ENCODE measurements at places on chromosomes 2 and 18. TPM values are rescaled to one million over a fixed set of nuclear protein-coding genes. Genes with fewer than 3 reads are reported as not detected.

- no peak overlapping the region for H3K27ac ChIP-seq
- no peaks in the 10 kb centered on the region for H3K27me3 ChIP-seq
- DNase-seq, result no peak
- no peaks in the 10 kb centered on the region for H3K36me3 ChIP-seq
These were observed 573.7 kb downstream of the THSD7B start for GRCh38 chr2:137339051-137339450.

Gene EFHD1
- total RNA-seq, result 1.4 TPM

DNA sequence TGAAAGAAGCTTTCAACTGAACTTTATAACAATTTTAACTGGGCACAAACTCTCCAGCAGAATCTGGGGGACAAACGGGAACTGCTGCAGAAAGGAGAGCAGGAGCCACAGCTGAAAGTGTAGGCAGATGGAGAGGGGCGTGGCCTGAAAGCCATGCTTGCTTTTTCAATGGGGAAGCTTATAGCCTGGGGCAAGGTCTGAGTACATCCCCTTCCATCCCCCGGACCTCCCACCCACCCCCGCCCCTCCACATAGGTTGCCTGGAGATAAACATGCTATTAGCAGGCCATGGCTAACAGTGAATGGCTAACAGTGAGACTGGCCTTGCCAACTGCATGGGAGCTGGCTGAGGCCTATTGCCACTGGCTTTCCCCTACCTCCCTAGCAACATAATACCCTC lies 317.9 kb upstream of the TANK start:
- H3K27me3 ChIP-seq, result no peaks in the 10 kb centered on the region
- DNase-seq, result no peak
- no peaks in the 10 kb centered on the region for H3K36me3 ChIP-seq
- H3K4me1 ChIP-seq, result no peaks in the 10 kb centered on the region
- H3K4me3 ChIP-seq, result no peak overlapping the region

Gene EFEMP1
- not detected for total RNA-seq

GRCh38 chr2:50781646-50782045 lies 250.3 kb downstream of the NRXN1 start:
- H3K27ac ChIP-seq, result no peak overlapping the region
- no peaks in the 10 kb centered on the region for H3K36me3 ChIP-seq
- H3K4me1 ChIP-seq, result no peaks in the 10 kb centered on the region
- H3K4me3 ChIP-seq, result no peak overlapping the region
- H3K27me3 ChIP-seq, result peaks cover 10% of the 10 kb centered on the region

GRCh38 chr2:128503399-128504245 lies 185.0 kb upstream of the HS6ST1 start:
- DNase-seq, result no peak
- H3K27me3 ChIP-seq, result no peaks in the 10 kb centered on the region
- no peaks in the 10 kb centered on the region for H3K4me1 ChIP-seq
- H3K36me3 ChIP-seq, result no peaks in the 10 kb centered on the region
- H3K27ac ChIP-seq, result no peak overlapping the region
- H3K4me3 ChIP-seq, result no peak overlapping the region

GRCh38 chr2:233408366-233409285 lies 54.3 kb downstream of the DGKD start:
- H3K4me1 ChIP-seq, result peaks cover 18% of the 10 kb centered on the region
- no peaks in the 10 kb centered on the region for H3K27me3 ChIP-seq
- H3K36me3 ChIP-seq, result peaks cover 27% of the 10 kb centered on the region
- H3K27ac ChIP-seq, result peak overlapping the region; percentile 35
- DNase-seq, result no peak

GRCh38 chr2:196725218-196725617 lies 74.3 kb downstream of the GTF3C3 start:
- no peaks in the 10 kb centered on the region for H3K27me3 ChIP-seq
- no peak overlapping the region for H3K4me3 ChIP-seq
- H3K27ac ChIP-seq, result no peak overlapping the region
- H3K36me3 ChIP-seq, result peaks cover 17% of the 10 kb centered on the region

Gene MARS2
- total RNA-seq, result 13.2 TPM

Gene STAMBP
- total RNA-seq, result 67.1 TPM

Gene SNED1
- 5.0 TPM for total RNA-seq

GRCh38 chr2:70024284-70024683 lies 62.9 kb upstream of the ASPRV1 start:
- no peak overlapping the region for H3K27ac ChIP-seq
- no peaks in the 10 kb centered on the region for H3K36me3 ChIP-seq
- DNase-seq, result peak; percentile 19
- H3K27me3 ChIP-seq, result no peaks in the 10 kb centered on the region

- H3K4me1 ChIP-seq, result no peaks in the 10 kb centered on the region
- no peak overlapping the region for H3K27ac ChIP-seq
- DNase-seq, result no peak
- no peaks in the 10 kb centered on the region for H3K27me3 ChIP-seq
These were observed 237.6 kb downstream of the TFCP2L1 start for GRCh38 chr2:121047383-121047782.

Gene LIPG
- total RNA-seq, result 8.4 TPM

- no peaks in the 10 kb centered on the region for H3K4me1 ChIP-seq
- H3K36me3 ChIP-seq, result no peaks in the 10 kb centered on the region
- no peaks in the 10 kb centered on the region for H3K27me3 ChIP-seq
- DNase-seq, result no peak
- H3K27ac ChIP-seq, result no peak overlapping the region
- no peak overlapping the region for H3K4me3 ChIP-seq
These were observed 187.8 kb upstream of the HNRNPA3 start for GRCh38 chr2:177024765-177025164.

Gene COL4A4
- not detected for total RNA-seq

DNA sequence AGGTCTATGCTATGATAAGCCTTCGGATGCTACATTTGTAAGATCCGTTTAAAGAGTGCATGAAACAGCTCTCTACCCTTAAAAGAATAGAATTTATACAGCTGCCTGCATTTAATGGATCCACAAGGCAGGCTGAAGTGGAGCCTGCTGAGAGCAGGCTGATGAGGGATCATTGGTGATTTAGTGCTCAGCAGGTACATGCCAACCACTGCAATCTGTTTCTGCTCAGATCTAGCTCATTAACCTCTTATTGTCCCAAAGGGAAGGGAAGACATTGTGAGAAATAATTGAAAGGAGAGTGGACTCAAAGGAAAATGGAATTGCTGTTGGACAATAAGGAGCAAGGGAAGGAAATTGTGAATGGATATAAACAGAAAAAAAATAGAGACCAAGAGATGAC lies 822.6 kb downstream of the TRIB2 start:
- H3K36me3 ChIP-seq, result no peaks in the 10 kb centered on the region
- peaks cover 24% of the 10 kb centered on the region for H3K27me3 ChIP-seq
- H3K4me3 ChIP-seq, result no peak overlapping the region
- H3K27ac ChIP-seq, result no peak overlapping the region
- H3K4me1 ChIP-seq, result no peaks in the 10 kb centered on the region

GRCh38 chr2:65292461-65293011 lies 64.9 kb downstream of the ACTR2 start:
- no peaks in the 10 kb centered on the region for H3K27me3 ChIP-seq
- no peaks in the 10 kb centered on the region for H3K36me3 ChIP-seq
- no peak for DNase-seq
- H3K4me1 ChIP-seq, result no peaks in the 10 kb centered on the region

DNA sequence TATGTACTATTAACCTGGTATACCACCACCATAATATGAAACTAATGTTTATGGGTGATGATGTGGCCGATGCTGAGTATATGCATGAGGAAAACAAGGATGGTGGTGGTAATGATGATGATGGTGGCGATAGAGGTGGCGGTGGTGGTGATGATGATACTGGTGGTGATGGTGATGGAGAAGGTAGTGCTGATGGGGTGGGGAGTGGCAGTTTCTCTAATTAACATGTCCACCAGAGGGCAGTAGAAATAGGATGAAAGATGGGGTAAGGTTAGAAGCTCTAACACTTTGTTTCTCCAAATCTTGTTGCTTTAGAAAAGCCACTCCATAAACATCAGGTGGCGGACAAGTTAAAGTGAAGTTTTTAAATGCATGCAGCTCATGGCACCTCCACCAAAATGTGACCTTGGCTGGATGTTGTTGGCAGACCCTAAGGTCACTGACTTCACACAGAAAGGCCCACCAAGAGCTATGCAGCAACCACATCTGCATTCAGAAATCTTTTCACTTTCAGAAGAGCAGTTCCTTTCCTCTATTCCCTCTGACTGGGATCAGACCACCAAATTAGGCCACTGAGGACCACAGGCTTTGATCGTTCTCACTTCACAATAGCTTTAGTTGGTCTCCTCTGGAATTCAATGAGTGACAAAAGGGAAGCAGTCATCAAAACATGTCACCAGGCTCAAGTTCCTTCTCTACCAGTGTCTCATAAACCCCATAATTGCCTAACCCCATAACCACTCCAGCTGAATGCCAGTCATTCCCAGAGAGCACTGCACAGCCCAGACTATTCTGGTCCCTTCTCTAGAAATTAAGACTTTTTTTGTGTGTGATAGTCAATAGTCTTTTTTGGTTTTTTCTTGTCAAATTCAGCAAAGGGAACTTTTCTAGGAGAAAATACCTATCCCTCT lies 7.5 kb upstream of the BCL11A start:
- peak; percentile 56 for DNase-seq
- H3K36me3 ChIP-seq, result no peaks in the 10 kb centered on the region
- H3K27me3 ChIP-seq, result peaks cover 92% of the 10 kb centered on the region
- H3K4me1 ChIP-seq, result peaks cover 9% of the 10 kb centered on the region
- no peak overlapping the region for H3K27ac ChIP-seq

Gene BOLL
- total RNA-seq, result not detected

Gene ARHGEF4
- total RNA-seq, result 2.1 TPM

- no peak overlapping the region for H3K4me3 ChIP-seq
- no peak for DNase-seq
- H3K36me3 ChIP-seq, result peaks cover 67% of the 10 kb centered on the region
- H3K4me1 ChIP-seq, result peaks cover 4% of the 10 kb centered on the region
These were observed 19.2 kb downstream of the CWC22 start for GRCh38 chr2:179987916-179988315.

GRCh38 chr2:237194906-237195305 lies 109.2 kb downstream of the COPS8 start:
- H3K27me3 ChIP-seq, result no peaks in the 10 kb centered on the region
- no peaks in the 10 kb centered on the region for H3K4me1 ChIP-seq
- no peak overlapping the region for H3K27ac ChIP-seq
- no peak overlapping the region for H3K4me3 ChIP-seq

DNA sequence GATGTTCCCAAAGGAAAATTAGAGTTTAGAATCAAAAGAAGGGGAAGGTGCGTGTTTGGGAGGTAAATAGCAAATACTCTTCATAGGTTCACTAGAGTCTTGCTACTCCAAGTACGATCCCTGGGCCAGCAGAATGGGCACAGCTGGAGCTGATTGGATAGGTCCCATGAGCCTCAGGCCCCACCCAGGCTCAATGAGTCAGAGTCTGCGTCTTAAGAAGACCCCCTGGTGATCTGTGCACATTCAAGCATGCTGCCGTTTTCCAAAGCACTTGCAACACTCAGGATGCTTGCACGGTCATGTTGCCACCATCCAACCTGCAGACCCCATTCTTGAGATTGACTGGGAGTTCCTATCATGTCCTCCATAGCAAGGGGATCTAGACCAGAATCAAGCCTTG lies 40.5 kb downstream of the ABCG8 start:
- H3K4me1 ChIP-seq, result peaks cover 4% of the 10 kb centered on the region
- no peaks in the 10 kb centered on the region for H3K36me3 ChIP-seq
- no peaks in the 10 kb centered on the region for H3K27me3 ChIP-seq
- no peak overlapping the region for H3K4me3 ChIP-seq
- no peak overlapping the region for H3K27ac ChIP-seq

DNA sequence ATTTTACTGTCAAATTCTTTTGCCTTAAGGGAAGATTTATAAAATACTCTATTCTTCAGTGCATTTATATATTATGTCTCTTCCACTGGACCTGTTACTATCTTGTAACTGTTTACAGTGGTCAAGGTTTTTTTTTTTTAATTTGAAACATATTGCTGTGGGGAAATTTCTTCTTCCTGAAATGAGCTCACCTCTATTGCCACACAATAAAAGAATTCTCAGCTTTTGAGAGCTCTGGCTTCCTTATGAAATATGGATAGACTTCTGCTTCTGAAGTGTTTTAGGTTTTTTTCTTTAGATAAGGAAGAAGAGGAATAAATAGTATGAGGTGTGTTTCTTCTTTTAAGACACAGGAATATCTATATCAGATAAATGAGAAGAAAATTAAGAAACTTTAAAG lies 7.7 kb downstream of the VRK2 start:
- H3K4me3 ChIP-seq, result no peak overlapping the region
- no peak overlapping the region for H3K27ac ChIP-seq
- H3K36me3 ChIP-seq, result no peaks in the 10 kb centered on the region
- DNase-seq, result no peak
- H3K4me1 ChIP-seq, result no peaks in the 10 kb centered on the region

DNA sequence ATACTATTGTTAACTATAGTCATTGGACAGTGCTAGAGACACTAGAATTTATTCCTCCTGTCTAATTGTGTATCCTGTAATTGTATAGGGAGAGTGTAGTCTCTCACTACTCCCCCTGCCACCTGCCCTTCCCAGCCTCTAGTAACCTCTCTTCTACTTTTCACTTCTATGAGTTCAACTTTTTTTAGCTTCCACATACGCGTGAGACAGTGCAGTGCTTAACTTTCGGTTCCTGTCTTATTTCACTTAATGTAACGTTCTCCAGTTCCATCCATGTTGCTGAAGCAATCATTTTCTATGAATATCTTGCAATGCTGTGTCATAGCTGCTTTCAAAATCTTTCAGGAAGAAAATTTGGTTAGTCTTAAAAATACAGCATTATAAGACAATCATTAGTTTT lies 22.8 kb upstream of the RUFY4 start:
- H3K27ac ChIP-seq, result no peak overlapping the region
- H3K27me3 ChIP-seq, result no peaks in the 10 kb centered on the region
- no peaks in the 10 kb centered on the region for H3K4me1 ChIP-seq
- DNase-seq, result no peak
- no peaks in the 10 kb centered on the region for H3K36me3 ChIP-seq
- H3K4me3 ChIP-seq, result no peak overlapping the region

DNA sequence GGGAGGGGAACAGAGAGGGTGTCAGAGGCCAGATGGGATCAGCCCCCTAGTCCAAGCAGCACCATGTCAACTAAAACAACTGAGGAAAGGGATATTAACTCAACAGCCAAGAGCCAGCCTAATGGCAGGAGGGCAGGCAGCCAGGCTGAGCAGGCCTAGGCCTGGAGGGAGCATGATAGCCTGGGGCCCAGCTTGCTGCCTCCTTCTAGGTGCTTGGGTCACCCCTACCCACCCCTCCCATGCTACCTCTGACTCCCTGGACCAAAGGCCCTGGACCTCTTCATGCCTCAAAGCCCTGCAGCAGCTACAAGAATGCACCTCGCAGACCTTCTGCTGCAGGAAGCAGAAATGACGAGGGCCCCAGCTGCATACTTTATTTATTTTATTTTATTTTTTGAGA lies 22.1 kb upstream of the TNS1 start:
- no peaks in the 10 kb centered on the region for H3K36me3 ChIP-seq
- DNase-seq, result no peak
- no peak overlapping the region for H3K4me3 ChIP-seq
- H3K4me1 ChIP-seq, result peaks cover 8% of the 10 kb centered on the region
- H3K27ac ChIP-seq, result no peak overlapping the region

Gene CRYBA2
- 1.3 TPM for total RNA-seq

Gene SKOR2
- total RNA-seq, result not detected

GRCh38 chr2:138447889-138448570 lies 53.5 kb upstream of the SPOPL start:
- no peak overlapping the region for H3K27ac ChIP-seq
- no peaks in the 10 kb centered on the region for H3K36me3 ChIP-seq
- H3K4me1 ChIP-seq, result no peaks in the 10 kb centered on the region
- H3K27me3 ChIP-seq, result no peaks in the 10 kb centered on the region
- DNase-seq, result no peak
- H3K4me3 ChIP-seq, result no peak overlapping the region

Gene ALKAL2
- not detected for total RNA-seq

Gene PRSS56
- not detected for total RNA-seq
